ENCODE measurements at places on chromosomes 4 and X.

DNA sequence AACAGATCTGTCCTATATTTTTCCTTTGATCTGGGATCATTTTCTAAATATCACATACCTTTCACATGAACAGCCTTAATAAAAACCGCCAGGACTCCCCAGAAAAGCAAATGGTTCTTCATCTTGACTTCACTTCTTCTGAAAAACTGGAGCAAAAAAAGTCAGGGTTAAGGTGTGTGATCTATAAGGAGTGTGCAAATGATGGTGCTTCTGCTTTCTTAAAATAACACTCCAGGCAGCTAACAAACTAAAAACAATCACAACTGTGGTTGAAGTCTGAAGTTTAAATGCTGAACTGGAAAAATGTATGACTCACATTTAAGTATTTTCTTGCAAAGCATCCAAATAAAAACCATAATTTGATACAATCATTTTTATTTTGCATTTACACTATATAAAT is at the start of gene JCHAIN:
TSS of gene JCHAIN (minus strand) at position 140 of the 400 bp plus-strand sequence. CDS start at position 122, 18 bp downstream.
- no peak for DNase-seq

DNA sequence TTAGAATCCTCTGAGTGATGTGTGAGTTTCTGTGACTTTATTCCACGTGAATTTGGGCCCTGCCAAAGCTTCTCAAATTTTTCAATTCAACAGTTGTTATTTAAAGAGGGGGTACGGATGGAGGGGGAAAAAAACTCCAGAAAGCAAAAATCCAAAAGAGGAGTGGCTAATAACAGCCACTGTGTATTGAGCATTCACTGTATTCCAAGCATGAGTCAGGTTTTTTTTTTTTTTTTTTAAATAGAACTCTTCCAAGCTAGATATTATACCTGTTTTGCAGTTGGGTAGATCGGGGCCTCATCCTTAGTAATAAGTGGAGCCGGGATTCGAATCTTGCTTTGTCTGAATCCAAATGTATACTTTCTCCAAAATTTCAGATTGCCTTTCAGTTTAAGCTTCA is 6.4 kb upstream of the RHOH start:
- no peak for DNase-seq

- DNase-seq, result peak; percentile 48
Measured at GRCh38 chr4:77927991-77928925, 65.6 kb downstream of the MRPL1 start.

GRCh38 chr4:14167876-14168510 is 540.5 kb upstream of the BOD1L1 start:
- DNase-seq, result peak; percentile 24

- DNase-seq, result peak; percentile 5
Measured at GRCh38 chrX:19625612-19626011, 110.3 kb upstream of the MAP3K15 start.

DNA sequence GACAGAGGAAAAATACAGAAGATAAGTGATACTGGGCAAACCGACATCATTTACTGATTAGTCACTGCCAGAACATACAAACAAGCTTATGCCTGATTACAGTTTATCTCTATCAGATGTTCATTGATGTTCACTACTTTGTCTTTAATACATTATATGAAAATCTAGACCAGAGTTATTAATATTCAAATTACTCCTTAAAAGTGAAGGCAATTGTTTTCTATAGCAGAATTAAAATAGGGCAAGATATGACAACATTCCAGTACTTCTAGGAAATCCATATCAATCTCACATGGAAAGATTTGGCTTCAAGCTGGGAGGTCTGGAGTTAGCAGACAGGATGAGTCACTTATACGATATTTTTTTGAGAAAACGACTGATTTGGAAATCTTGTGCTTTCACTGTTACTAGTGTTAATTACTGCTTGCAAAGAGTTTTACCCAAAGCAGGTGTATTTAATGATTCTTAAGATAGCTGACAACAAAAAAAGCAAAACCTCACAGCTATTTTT is 31.8 kb downstream of the HPGD start:
- peak; percentile 8 for DNase-seq

DNA sequence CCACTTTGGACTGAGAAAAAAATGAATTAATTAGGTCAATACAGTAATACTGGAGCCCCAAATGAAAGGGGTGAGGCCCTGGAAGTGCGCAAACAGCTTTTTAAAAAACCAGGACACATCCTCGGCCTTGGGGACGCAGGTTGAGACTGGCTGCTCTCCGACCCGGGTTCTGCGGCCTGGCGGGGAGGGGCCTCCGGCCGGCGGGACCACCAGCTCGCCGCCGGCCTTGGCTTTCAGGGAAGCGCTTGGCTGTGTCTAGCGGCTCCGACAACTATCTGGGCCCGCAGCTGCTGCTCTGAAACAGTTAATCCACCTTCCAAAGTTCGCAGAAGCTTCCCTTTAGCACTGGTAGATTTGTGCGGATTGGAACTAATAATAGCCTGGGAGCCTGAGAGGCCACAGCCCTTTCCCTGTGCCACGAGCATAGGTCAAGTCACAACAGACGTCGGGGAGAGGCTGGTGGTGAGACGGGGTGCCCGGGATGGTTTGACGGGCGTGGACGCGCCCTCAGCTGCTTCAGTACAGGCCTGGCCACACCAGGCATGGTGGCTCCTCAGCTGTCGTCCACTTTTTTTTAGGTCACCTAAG is 1.1 kb upstream of the SEL1L3 start:
- DNase-seq, result no peak

DNA sequence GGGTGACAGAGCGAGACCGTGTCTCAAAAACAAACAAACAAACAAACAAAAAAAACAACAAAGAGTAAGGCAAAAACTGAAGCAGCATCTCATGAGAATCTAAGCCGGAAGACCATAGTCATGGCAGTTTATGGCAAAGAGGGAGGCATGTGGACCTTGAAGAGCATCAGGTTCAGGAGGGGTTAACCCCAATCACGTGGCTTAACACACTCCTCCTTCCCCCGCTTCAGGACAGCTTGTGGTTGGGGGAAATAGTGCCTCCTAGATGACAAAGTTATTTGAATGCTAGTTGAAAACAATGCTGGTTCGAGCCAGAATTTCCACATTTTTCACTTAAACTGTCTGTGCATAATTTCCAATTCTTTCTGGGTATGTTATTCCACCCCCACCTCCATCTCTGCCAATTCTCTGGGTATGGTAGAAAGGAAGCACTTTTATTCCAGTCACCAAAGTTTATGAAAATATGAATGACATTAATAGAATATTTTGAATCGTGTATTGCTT is 11.7 kb upstream of the MAP7D3 start:
- no peak for DNase-seq

DNA sequence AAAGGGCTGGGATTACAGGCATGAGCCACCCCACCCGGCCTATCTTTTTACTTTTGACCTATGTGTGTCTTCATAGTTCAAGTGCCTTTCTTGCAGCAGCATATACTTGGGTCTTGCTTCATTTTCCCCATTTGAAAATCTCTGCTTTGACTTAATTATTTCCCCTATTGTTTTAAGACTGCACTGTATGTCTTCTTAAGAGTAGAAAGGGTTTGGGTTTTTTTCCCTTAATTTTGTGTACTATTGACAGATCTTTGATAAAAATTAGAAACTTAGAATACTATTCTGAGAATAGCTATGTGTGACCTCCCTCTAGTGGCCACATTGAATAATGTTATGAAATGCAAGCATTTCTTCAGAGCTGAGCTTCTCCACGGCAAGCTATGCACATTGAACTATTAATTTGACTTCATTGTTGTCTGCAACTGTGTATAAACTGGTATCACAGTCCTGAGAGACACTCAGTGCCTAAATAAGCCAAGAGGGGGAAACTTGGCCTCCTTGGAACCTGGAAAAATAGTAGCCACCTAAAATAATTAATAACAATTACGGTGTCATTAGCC is 8.7 kb upstream of the SLC25A4 start:
- DNase-seq, result peak; percentile 49

- DNase-seq, result no peak
Measured at GRCh38 chrX:42704454-42704853, 73.5 kb downstream of the PPP1R2C start.

GRCh38 chrX:107686792-107687191 is 58.5 kb downstream of the PRPS1 start:
- DNase-seq, result no peak

DNA sequence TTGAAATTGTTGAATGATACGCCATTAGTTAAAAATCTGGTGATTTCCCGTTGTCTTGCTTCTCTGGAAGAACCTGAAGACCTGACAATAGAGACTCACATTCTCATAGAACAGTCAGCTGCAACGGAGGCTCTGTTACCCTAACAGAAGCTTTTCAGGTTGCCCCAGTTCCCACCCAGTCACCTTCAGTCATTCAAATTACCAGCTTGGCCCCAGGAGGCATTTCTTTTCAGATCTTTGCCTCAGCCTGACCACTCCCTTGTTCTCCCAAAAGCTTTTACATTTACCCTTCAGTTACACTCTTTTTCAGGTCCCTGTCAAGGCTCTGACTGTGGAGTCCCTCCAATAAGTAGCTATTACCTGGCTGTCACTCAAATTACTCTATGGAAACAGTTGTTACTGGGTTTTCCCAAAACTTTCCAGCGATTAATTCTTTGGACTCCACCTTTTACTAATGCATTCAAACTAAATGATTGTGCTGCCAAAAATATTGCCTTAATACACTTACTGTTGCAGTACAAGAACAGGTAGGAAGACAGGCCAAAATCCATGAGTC is 162.2 kb upstream of the FTHL17 start:
- no peak for DNase-seq

DNA sequence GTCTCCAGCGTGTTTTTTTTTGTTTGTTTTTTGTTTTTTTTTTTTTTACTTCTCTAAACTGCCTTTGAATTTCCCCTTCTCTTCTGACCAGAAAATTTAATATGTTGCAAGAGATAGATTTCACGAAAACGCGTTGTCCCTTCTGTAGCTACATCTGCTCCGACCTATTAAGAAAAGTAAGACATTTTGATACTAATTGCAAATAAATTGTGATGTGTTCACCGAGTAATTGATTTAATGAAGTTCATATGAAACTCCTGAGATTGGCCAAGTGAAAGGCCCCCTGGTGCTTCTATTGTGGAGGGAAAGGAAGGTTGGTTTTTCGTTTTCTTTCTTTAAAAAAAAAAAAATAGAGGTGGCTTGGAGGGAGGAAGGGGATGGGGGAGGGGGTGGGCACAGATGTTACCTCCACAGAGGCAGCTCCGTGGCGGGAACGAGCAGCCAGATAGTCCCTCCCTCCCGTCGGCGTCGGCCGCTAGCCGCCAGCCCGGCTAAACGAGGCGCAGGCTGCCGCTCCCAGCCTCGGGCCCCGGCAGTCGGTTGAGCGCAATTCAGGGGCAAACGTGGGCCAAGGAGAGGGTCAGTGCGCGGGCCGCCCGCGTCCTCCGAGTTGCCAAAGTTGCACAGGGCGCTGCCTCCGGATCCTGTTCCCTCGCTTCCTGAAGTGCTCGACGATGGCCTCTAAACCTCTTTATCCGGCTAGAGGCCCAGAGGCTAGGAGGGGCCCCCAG is 139.1 kb upstream of the ZIC3 start:
- DNase-seq, result no peak

GRCh38 chr4:174358829-174359228 is 75.1 kb downstream of the CEP44 start:
- peak; percentile 42 for DNase-seq

- peak; percentile 67 for DNase-seq
Measured at GRCh38 chr4:170138580-170139194, 48.9 kb upstream of the AADAT start.

GRCh38 chr4:10175626-10176025 is 59.0 kb upstream of the WDR1 start:
- DNase-seq, result no peak

DNA sequence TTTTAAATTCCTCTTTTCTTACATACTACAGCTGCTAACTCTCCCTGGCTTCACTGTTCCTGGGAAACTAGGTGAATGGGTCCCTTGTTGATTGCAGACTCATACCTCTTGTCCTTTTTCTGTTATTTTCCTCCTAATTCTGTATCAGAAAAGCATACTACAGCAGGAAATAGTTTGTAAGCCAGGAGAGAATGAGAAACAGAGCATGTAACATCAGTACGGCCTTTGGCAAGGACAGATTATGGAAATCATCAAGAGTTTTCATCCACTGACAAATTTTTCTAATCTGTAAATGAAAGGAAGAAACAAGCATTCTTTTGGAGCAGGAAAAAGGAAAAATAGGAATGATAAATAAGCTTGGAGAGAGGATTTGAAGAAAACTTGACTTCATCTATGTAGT is 239.2 kb downstream of the ANTXR2 start:
- no peak for DNase-seq

- no peak for DNase-seq
Measured at GRCh38 chr4:170001011-170001744, 25.0 kb downstream of the MFAP3L start.

- no peak for DNase-seq
Measured at GRCh38 chr4:26434030-26434639, 56.1 kb downstream of the CCKAR start.

DNA sequence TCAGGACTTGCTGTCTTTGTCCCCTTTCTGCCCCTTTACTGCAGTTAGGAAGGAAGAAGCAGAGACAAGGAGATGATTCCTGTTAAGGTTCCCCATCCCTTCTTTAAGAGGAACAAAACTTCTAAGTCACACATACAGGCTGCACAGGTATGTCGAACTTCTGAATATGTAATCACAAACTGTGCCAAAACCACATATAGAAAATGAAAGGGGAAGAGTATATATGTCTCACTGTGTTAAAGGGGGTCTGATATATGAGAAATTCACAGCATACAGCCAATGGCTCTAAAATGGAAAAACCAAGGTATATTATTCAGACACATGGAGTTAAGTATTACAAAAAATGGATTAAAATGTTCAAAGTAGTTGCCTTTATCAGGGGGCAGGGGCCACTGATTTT is 11.7 kb downstream of the CFAP97 start:
- no peak for DNase-seq

All from RWPE1 (cell line).